ENCODE measurements at places on chromosomes 4 and X.

DNA sequence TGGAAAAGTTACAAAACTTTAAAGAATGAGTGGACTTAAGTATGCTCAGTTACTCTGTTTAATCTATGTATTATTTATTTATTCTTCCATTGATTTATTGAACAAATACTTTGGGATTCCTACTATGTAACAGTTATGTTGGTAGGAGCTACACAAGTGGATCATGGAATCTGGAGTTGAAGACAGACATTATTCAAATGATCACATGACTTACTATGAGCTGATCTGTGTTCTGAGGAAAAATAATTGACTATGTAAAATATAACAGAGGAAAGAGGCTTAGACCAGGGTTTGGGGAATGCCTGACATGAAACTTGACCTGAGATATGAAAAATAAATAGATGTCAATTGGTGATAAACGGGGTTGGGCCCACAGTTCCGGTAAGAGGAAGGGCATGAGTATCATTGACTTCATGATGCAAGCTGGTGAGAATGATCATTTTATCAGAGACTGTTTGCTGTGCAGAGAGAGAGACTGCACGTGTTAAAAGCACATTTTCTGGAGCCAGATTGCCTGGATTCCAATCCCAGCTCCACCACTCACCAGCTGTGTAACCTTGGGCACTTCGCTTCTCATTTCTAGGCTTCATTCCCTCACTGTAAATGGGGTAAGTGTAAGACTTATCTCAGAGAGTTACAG is 179.0 kb downstream of the SPCS3 start:
- DNase-seq: no peak

DNA sequence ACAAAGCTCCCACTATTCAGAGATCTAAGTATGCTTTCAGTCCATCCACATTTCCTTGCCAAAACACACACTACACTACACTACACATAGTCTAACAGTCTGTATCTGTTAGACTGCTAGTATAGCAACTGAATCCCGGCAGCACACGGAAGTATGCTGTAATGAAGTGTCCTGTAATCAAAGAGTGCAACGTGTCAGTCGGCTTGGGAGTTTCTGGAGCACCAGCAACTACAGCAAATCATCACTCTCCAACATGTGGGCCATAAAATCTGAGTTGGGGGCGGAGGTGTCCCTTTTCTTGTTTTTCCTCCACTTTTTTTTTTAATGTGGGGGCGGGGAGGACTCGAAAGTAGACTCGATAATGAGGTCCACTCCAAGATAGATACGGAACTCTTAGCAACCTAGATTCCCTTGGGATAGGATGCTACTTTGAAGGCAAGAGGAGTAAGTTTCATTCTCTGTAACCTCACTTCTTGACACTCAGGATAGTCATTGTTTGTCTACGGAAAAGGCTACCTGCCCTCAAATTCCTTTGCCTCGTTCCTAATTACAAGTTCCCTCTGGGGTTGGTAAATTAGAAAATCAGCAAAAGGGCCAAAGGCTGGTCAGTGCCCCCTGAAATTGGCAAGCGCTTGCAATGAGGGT is 722 bp downstream of the SLC10A7 start:
- no peak for DNase-seq

DNA sequence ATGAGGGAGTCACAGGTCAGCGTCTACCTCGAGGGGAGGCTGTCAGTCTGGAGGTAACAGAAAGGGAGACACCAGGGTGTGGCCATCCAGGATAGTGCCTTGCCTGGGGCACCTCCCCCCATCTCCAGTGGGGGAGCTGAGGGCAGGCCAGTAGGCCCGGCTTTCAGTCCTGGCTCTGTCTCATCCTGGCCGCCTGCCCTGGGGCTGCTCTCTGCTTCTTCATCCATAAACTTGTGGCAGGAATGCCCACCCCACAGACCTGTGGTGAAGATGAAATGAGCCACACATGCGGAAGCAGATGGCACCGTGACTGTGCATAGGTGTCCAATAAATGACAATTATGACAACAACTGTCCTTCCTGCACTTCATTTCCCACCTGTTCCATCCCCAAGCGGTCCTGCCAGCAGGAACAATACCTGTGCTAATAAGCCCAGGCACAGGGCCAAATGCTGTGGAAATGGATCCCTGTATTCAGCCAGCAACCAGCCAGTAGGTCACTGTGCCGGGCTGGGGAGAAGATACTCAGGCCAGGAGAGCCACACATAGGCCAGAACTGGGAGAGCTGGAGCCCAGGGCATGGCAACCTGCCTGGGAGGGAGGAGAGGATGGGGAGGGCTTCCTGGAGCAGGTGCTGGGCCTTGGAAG is 30.2 kb downstream of the TRO start:
- DNase-seq: no peak

- no peak for DNase-seq
These were observed 246.5 kb downstream of the CPE start for GRCh38 chr4:165625281-165625680.

- DNase-seq: no peak
These were observed 459.0 kb downstream of the PDGFC start for GRCh38 chr4:156512622-156513021.

- DNase-seq: no peak
These were observed 629.1 kb upstream of the ATOH1 start for GRCh38 chr4:93199492-93199891.

DNA sequence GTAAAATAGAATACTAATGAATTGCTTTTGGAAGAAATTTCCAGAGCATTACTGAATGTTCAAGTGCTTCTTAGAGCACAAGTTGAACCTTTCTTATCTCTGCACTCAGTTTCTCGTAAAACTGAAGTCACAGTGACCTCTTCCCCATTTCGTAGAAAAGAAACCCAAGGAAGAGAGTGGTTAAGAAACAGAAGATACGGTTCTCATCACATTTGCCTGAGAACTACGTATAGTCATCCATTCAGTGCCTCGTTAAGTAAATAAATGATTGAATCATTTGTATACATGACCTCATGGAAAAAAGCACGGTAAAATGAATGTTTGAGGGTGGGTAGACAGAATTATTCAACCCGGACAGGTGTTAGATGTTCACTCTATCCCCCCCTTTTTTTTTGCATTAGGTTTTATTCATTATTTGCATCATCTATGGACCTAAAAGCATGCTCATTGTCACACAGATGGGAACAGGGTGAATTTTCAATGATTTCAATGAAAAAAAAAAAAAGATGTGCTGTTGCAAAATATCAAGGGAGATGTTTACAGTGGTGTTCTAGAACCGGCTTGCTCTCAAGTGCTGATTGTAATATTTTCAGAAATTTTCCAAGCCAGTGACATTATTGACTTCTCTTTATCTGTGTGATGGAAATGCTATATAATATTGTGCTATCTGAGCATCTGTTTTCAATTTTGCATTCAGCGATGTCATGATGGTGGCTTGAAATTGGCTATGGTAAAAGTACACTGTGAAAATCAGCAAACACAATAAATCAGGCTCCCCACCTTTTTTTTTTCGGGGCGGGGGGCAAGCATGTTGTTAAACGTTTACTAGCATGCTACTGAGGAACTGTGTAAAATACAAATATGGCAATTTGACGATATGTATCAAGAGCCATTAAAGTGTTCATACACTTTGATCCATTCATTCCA is 4.3 kb downstream of the RHOH start:
- DNase-seq: no peak

- DNase-seq: no peak
These were observed 247.9 kb downstream of the PPP1R2C start for GRCh38 chrX:42530027-42530426.

GRCh38 chr4:128686032-128686465 is 123.5 kb upstream of the JADE1 start:
- no peak for DNase-seq

DNA sequence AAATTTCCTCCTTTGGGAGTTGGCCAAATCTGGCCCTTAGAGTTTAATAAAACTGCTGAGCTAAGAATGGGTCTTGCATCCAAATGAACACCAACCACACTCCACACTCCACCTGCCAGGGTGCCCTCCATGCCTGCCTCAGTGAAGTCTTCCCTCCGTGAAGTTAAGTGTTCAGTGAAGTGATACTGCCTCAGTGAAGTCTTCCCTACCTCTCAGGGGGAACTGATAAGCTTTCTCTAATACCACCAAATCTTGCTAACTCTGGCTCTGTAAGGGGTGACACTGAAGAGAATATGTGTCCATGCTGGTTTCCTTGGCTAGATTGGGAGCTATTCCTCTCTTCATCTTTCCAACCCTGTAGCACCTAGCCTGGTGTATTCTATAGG is 27.9 kb downstream of the MED28 start:
- no peak for DNase-seq

DNA sequence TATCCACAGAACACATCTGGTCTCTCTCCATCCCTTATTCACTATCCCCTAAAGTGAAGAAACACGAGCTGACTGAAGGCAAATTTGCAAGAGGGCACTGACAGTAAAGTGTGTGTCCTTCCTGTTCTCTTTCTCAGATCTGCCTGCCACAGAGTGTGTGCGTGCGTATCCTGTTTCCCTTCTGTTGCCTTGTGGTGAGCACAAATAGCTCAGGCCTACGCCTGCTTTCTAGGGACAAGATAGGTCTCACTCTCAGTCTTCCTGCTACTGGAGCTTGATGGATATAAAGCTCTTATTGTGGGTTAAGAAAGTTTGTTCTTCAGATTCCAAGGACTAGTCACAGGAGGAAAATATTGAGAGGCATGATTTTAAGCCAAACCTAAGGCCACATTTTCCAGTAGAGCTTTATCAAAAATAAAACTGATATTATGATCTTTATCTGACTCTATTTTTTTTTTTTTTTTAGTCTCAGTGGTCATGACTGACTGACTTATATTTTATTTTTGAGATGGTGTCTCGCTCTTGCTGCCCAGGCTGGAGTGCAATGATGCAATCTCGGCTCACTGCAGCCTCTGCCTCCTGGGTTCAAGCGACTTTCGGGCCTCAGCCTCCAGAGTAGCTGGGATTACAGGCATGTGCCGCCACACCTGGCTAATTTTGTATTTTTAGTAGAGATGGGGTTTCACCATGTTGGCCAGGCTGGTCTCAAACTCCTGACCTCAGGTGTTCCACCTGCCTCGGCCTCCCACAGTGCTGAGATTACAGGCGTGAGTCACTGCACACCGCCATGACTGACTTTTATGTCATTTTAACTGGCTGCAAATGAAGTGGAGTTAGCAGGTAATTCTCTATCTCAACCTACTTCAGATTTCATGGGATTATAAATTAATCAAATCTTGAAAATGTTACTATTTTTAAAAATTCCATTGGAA is 140.3 kb upstream of the SH3RF1 start:
- no peak for DNase-seq

DNA sequence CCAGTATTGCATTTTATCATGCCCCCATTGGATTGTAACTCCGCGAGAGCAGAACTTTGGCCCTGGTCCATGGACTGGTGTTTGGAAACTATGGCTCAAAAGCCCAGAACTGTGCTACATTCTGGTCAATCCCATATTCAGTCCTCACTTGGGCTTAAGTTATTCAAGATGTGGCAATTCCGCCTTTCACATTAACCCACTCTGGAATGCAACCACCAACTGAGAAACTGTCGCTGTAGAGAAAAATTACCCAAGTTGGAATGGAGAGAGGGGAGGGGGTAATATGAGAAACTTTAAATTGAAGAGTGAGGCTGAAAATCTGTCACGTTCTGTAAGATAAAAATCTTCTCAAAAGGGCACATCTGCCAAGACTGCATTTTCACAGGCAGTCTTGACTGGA is 189.6 kb upstream of the NHS start:
- no peak for DNase-seq

DNA sequence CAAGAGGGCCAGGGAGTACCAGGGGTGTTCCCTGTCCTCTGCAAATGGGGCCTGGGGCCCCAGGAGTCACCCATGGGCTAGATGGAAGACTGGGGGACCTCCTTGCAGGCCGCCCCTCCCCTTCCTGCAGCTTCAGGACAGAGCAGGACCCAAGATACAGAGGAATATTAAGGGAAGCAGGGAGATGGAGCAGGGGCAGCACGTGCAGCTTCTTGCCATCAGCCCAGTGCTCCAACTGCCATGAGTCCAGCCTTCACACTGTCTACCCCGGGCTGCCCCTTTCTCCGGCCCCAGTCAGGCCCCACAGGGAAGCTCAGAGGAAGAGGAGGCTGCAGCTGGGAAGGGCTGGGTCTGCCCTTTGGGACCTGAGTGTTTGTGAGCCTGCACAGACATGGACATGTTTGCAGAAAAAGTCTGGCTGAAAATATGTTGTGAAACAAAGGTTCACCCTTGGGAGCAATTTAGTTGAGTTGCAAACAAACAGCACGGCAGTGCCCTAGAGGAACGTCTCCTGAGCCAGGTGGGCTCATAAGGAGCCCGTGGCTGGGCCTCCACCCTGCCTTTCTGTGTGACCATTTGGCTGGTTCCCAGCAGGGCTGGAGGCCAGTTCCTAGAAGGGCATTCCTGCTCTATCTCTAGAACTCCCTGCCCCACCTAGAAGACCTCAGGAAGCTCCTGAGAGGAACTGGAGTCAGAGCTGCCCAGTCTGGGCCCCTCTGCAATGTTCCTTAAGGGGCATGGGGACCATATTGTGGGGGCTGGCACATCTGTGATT is 8.9 kb downstream of the FATE1 start:
- no peak for DNase-seq
